ENCODE measurements at places on chromosomes 6 and 20.

DNA sequence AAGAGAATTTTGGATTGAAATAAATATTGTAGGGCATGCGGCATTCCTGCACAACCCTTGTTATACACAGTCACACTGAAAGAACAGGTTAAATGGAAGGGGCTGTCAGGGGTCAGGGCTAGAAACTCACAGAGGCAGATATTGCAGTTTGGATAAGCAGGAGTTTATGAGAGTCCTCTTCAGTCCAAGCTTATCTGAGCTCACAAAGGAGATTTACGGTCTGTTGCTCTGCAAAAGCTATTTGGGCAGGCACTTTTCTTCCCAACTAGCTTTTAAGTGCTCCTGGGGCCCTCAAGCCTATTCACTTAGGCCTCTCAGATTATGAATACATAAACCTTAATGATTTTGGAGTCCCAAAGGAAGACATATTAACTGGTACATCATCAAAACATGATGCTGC lies 156.2 kb downstream of the SOX4 start:
- no peak for DNase-seq

- DNase-seq = no peak
Observed at GRCh38 chr6:27777614-27778355, 134.4 kb downstream of the OR2B2 start.

DNA sequence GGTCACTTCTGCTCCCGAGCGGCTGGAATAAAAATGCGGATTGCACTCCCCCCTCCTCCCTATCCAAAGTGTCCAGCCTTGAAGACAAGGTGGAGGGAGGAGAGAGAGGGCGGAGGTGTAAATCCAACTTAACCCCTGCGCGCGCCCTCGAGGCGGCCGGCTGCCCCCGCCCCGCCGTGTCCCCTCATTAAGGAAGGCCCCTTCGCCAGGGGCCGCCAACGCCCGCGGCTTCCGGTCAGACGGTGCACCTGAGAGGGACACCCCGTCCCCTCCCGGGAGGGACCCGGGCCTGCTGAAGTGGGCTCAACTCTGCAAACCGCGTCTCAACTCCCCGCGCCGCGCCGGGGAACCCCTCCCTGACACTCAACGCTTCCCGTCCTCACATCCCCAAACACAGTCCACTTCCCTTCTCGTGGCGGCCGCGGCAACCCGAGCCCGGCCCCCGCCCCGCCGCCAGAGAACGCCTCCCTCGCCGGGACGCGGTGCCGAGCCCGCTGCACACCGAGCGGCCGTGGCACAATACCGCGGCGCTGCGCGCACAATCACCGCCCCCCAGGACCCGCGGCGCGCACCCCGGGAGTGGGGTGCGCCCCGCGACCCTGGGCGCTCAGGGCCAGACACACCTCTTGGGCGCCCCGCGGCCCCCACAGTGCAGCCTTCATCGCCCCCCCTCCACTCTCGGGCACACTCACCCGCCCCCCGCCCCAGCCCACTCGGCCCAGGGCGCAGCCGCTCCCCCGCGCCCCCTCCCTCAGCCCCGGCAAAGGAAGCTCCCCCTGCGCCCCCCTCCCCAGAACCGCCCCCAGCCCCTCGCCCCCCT lies 102.5 kb downstream of the NOL4L start:
- DNase-seq = peak; percentile 73

GRCh38 chr6:83417880-83418663 lies 12.8 kb downstream of the ME1 start:
- no peak for DNase-seq

DNA sequence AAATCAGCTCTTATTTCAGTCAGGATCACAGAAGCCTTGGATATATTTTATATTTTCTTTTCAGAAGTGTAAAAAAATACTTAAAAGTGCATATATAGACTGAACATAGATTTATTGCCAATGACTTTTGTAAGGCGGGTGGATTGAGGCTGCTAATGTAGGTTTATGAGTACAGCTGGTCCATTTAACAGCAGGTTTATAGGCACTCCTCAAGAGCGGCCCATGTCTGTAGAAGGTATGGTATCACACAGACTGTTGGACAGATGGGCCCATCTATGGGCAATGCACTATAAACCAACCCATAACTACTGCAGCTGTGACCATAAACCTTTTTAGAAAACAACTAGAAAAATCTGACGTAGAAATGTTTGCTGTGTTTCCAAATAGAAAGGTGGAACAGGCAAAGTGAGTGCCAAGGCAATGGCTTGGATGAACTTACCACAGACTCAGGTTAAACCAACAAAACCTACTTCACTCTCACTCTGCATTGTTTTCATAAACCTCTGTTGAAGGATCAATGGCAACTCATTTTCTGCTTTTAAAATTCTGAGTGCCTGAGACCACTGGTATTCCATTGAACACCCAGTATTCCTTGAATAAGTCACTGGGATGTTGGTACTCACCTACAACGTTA lies 170.6 kb upstream of the EYA4 start:
- DNase-seq = no peak

All from right forelimb (tissue), 1 donor.